ENCODE measurements at places on chromosomes 5 and 9.

DNA sequence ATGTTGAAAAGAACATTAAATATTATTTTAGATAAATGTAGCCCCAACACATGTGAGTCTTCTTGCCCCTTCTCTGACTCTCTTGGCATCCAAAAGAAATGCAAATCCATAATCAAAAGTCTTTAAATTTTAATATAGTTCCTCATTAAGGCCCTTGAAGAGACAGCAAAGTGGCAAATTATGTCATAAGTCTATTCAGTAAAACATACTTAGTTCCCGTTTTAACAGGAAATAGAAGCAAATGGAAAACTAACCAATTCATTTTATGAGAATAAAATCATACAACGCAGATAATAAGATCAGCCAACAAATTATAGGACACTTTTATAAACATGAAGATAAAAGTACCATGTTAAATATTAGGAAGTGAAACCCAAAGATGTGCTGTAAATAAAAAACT is 20.1 kb upstream of the IFNB1 start:
- DNase-seq: no peak

- no peak for DNase-seq
Measured at GRCh38 chr5:105617436-105618215, 2053.1 kb downstream of the EFNA5 start.

DNA sequence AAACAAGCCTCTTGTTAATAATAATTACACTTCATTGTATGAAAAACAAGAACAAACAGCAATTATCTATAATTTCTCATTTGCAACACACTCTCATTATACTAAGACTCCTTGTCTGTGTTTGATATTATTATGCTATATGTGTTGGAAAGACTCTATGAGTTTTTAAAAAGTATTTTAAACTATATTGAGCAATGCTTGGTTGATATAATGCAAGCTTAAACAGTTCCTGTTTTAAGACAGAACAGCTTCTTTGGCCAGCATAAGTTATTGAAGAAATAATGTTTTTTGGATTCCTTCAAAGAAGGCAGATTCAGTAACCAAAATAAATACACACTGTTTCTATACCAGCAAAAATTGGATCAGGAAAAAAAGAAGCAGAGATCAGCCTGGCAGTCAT is 871.4 kb downstream of the MAT2B start:
- DNase-seq: no peak

DNA sequence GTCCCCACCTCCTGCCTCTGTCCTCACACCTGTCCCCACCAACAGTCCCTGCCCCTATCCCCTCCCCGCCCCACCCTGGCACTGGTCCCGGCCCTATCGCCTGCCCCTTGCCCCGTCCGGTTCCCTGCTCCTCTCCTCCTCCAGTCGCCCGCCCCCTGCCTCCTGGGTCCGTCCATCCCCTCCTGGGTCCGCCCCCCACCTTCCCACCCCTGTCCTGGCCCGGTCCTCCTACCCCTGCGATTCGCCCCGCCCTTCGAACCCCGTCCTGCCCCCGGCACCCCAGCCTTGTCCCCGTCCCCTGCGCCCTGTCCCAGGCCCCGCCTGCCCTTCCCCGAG is 372 bp downstream of the EDF1 start:
- no peak for DNase-seq

DNA sequence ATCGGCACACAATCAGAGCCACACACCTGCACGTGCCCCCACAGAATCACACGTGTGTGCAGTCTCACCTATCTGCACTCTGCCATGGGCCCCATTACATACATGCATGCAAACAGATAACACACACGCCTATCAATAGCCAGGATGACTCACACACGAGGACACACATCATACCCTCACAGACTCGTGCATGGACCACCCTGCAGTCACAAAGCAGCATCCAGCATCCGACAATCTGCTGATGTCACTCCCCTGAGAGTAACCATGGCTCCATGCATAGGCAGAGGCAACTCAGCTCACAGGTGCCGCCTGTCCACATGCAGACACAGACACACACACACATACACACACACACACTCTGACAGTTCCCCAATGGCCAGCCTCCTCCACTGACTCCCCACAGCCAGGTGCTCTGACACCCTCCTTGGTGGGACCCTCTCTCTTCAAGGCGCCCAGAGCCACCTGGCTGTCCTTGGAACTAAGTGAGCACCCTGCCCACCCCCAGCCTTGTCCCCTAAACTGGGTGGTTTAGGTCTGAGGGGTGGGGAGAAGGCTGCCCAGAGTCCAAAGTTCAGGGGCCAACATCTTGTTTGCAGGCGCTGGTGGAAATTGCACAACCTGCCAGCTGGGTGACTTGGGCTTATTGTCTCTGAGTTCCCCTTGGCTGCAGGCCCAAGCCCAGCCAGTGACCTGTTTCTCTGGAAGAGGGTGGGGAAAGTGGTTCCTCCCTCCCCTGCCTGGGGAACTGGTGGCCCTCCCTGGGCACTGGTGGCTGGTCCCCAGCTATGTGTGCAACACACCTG is 34.6 kb upstream of the NEK6 start:
- DNase-seq: no peak

GRCh38 chr5:94759961-94760360 is 141.5 kb downstream of the SLF1 start:
- DNase-seq: no peak

- DNase-seq: no peak
Measured at GRCh38 chr5:66909364-66909763, 287.2 kb downstream of the CD180 start.

GRCh38 chr5:71645030-71645429 is 57.9 kb downstream of the MCCC2 start:
- no peak for DNase-seq

GRCh38 chr9:4970970-4971641 is 14.0 kb upstream of the JAK2 start:
- DNase-seq: no peak

DNA sequence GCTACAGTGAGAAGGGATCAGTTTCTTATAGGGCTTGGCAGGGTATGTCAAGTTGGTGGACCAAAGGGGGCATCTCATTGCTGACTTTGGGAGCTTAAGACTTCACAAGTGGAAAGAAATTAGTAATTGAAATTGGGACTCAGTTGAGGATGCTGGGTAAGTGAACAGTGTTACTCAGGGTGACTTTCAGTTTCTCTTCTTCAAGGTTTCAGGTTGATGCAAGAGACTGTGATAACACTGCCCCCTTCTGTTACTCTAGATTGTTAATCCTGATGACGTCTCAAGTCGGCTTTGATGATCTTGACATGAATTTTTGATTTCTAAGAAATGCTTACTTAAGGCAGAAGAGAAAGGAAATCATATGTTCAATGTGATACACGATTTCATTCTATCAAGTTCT is 21.3 kb downstream of the KCTD16 start:
- no peak for DNase-seq

GRCh38 chr5:13478831-13479465 is 465.5 kb downstream of the DNAH5 start:
- peak; percentile 20 for DNase-seq

GRCh38 chr5:142106061-142106460 is 2.5 kb upstream of the NDFIP1 start:
- no peak for DNase-seq

GRCh38 chr9:128175726-128176125 is 15.6 kb downstream of the CIZ1 start:
- no peak for DNase-seq

GRCh38 chr5:172878933-172879752 is 45.1 kb downstream of the ERGIC1 start:
- DNase-seq: no peak

DNA sequence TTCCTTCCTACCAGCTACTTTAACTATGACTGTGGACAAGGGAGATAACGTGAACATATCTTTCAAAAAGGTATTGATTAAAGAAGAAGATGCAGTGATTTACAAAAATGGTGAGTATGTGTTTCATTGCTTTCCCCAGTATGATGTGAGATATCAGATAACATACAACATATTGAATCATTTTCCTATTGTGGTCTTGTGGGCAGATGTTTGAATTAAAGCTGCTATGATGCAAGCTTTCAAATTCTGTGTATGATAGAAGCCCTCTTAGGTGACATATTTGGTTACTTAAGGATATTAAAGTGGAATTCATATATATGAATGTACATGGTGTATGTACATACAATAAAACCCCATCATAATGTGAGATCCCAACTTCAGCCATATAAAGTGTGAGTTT is 59.5 kb downstream of the TEK start:
- no peak for DNase-seq

DNA sequence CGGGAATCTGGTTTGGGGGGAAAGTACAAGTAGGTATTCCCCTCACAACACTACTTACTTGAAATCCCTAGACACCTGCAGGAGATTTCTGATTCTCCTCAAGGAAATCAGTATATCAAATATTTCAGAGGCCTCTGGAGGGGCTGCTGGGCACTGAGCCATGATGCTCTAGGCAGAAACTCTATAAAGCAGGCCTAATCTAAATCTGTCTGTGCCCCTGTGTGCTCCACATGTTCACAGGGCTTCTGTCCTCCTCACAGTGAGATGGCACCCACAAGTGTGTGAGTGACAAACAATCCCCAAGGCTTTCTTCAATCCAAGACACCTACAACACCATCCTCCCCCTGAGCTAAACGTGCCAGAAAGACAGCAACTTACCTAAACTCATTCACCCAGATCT is 39.0 kb downstream of the NIPSNAP3B start:
- no peak for DNase-seq

GRCh38 chr5:144393641-144394435 is 223.2 kb downstream of the KCTD16 start:
- DNase-seq: no peak

DNA sequence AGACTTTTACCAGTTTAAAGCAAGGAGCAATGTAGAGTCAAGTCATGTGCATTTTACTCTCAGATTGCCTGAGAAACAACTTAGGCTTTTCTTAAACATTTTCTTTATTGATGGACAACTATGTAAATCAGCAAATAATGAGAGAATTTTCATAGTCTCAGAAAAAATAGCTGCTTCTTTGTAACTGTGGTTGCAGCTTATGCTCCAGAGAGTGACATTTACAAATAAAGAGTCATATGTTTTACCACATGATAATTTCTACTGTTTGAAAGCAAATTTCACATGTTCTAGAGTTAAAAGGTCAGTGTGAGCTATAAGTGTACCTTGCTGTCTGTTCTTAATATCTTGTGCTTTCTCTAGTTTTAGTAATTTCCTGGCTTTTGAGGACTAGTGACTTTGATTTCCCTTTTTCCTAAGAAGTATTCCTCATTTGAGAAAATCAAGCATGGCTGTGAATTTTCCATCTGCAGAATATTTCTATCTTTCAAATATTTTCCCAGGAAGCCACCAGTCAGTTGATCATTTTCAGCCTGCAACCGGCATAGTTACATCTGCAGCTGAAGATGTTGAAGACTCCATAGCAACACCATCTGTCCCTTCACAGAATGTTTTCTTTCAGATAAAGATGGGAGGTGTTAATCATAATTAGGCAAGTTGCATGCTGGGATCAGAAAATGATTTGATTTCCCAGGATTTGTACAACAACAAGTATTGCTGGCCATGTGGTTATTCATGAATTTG is 229.9 kb downstream of the SGCD start:
- no peak for DNase-seq

- DNase-seq: no peak
Measured at GRCh38 chr5:123261752-123262151, 161.5 kb downstream of the CEP120 start.

GRCh38 chr5:118791926-118792734 is 196.2 kb downstream of the DTWD2 start:
- DNase-seq: peak; percentile 32

Data from Panc1 (cell line).